ENCODE measurements at places on chromosomes 2 and 18.

GRCh38 chr2:128797533-128797932 is 478.9 kb upstream of the HS6ST1 start:
- no peak for DNase-seq

DNA sequence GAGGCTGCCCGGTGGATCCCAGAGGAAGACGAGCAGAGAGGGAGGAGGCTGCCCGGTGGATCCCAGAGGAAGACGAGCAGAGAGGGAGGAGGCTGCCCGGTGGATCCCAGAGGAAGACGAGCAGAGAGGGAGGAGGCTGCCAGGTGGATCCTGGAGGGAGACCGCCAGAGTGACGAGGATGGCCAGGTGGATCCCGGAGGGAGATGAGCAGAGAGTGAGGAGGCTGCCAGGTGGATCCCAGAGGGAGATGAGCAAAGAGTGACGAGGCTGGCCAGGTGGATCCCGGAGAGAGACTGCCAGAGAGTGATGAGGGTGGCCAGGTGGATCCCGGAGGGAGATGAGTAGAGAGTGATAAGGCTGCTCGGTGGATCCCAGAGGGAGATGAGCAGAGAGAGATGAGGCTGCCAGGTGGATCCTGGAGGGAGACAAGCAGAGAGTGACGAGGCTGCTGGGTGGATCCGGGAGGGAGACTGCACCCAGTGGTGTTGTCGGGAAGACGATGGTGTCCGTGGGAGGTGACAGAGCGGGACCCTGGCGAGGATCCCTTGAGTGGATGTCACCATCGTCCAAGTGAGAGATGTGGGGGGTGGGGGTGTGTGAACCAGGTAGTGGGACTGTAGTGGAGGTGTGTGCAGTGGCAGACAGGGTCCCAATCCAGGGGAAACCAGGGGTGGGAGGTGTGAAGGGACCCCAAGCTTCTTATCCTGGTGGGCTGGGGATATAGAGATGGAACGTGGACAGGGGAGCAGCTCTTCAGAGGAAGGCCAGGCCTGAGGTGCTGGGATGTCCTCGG is 22.3 kb downstream of the DCDC2C start:
- no peak for DNase-seq

- DNase-seq = no peak
These were observed 61.3 kb downstream of the ATL2 start for GRCh38 chr2:38315707-38316333.

GRCh38 chr2:25685741-25686140 is 12.4 kb upstream of the DTNB start:
- no peak for DNase-seq

GRCh38 chr2:57918126-57918525 is 128.5 kb upstream of the VRK2 start:
- DNase-seq = no peak

GRCh38 chr2:207885010-207885409 is 115.3 kb upstream of the FZD5 start:
- no peak for DNase-seq

DNA sequence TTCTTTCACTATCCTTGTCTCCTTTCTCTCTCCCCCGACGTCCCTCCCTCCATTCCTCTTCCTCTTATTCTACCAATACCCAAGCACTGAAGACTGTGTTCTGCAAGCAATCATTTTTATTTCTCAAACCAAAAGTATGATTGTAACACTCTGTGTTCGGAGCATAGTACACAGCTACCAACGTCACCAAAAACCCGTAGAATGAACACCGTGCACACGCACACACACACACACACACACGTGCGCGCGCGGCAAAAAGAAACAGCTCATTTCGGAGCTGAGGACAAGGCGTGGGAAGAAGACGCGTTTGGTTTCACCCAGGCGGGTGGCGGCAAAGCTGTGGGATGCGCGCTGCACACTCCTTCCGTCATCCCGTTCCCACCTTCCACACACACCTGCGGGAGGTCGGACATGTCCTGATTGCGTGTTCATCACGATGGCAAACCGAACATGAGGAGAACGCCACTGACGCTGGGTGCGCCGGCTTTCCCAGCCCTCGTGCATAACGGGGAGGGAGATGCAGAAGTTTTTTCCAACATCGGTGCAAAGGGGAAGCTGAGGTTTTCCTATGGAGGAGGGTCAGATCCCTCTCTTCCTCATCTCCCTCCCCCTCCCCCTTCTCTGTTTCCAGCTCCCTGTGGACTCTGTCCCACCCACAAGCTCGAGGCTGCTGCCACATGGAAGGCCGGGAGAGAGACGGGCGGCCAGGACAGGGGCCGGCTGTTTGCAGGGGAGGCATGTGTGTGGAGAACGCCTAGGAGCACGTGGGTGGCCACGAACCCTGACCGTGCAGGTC is 20.4 kb downstream of the MBP start:
- DNase-seq = no peak
